Activated naive CD4-positive, alpha-beta T cell (primary cell): ENCODE measurements at places on chromosomes 1 and 21.

- DNase-seq = no peak
Measured at GRCh38 chr1:109997867-109998229, 13.3 kb downstream of the AHCYL1 start.

DNA sequence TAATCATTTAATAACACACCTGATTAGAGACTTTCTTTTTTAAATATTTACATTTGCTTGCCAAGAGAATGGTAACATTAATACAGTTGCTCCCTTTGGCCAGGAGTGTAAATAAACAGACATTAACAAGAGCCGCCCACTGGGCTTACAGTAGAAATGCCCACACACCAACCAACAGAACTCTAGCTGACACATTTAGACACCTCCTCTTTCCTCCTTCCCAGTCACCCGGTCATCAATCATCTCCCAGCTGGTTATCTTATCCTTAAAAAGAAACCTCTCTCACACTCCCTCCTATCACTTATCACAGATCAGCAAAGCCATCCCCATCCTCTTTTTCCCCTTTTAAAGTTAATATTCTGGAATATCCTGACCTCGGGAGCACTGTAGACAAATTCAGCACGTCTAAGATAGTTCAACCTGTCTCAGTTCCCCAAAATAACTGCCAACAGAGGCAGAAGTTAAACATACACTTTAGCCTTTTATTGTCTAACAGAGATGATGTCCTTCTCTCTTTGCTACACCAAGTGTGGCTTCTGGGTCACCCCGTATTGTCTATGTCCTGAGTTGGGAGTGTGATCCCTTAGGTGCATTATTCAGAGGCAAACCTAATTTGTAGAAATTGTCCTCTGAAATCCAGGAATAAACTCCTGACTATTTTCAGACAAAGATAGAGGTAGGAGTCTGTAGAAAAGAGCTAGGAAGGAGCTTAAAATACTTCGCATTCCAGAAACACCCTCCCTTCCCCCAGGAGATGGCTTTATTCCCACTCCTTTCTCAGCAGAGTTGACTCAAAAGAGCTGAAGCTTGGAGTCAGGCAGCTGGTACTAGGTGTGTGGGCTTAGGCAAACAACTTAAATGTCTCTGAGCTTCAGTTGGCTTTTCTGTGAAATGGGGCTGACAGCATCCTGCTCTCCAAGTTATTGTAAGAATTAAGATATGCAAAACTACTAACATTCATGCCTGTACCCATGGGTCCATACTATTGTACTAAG lies 8.8 kb downstream of the MYCL start:
- no peak for DNase-seq

DNA sequence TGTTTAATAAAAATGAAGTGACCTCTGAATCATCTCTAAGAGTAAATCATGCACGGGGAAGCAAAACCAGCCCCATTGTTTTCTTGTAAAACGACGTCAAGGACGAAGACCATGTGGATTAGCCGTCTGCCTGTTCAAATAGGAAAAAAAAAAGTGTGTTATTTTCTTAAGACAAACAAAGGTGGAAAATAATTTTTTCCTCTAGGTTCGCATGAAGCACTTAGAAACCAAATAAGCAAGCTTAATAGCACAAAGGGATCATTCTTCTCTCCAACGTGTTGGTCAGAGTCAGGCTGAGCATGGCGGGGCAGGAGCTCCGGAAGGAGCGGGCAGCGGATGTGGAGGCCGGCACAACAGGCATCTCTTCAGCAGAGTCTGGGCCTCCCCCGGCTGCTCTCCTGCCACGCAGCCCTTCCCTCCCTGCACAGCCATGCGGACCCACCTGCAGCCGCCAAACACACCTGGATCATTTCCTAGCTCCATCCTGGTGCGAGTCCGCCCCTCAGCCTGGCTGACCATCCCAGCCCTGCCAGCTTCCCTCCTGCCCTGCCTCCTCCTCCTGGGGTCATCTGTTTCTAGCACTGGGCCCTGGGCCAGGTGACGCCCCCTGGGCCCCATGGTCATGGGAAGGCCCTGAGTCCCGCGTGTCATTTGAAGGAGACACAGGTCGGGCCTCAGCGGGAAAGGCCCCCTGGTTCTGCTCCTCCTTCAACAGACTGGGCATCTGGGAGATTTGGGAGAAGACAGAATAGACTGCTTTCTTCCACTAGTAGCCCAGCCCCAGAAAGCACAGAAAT lies 40.2 kb downstream of the MX1 start:
- no peak for DNase-seq

- DNase-seq = no peak
Measured at GRCh38 chr21:44773291-44773932, 28.2 kb downstream of the UBE2G2 start.

- no peak for DNase-seq
Measured at GRCh38 chr1:74650561-74650960, 23.0 kb downstream of the ERICH3 start.

DNA sequence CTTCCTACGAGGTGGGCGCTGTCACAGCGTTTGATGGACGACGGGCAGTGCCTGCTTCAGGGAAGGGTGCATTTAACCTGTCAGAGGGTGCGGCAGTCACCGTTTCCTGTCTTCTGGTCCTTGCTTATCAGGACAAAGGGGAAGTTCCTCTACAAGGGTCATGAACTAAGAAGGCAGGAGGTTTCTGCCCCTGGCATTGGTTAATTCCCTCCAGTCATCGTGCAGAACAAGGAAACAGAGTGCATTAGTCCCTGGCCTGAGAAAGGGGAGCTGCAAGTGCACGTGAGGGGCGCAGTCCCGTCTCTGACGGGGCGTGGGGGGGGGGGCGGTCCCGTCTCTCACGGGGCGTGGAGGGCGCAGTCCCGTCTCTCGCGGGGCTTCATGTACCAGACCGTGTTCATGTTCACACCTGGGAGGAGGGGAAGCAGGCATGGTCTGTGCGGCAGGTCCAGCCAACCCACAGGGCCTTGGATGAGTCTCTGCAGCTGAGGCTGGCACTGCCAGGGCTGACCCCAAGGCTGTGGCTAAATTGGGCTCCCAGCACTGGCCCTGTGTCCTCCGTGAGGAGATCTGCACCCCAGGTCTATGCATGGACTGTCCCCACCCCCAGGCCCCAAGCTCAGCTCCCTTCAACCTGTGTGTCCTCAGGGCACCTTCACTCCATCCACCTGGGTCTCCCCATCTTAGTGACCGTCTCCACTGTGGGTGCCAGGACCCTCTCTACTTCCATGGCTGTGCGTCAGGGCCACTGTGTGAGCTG lies 89.2 kb upstream of the COL6A1 start:
- DNase-seq = no peak

- no peak for DNase-seq
Measured at GRCh38 chr21:31358158-31358557, 14.1 kb upstream of the TIAM1 start.

DNA sequence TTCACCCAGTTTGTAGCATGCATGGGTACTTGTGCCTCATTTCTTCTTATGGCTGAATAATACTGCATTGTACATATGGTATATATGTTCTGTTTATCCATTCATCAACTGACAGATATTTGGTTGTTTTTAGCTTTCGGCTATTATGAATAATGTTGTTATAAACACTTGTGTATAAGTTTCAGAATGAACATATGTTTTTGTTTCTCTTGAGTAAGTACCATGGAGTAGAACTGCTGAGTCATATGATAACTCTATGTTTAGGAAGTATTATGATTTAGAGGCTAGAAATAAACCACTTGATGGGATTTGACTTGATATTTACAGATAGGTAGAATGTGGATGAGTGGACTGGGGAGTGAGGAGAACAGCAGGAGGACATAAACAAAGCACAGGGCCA lies 48.6 kb downstream of the WNT2B start:
- no peak for DNase-seq

DNA sequence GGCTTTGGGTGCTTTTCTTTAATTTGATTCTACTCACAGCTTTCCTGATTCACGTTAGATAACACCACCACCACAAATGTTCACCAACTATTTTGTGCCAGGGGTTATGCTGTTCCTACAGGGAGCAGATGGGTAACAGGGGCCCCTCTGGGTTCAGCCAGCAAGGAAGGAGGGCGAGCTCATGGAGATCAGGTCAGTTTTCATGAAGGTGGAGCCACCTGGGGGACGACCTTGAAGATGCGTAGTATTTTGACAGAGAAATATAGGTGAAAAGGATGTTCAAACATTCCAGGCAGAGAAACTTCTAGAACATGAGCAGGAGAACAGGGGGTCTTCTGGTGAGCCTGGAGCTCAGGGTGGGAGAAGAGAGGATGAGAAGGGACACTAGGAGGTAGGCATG lies 28.9 kb downstream of the KIAA0040 start:
- DNase-seq = no peak

GRCh38 chr1:167651161-167651693 lies 21.2 kb downstream of the RCSD1 start:
- no peak for DNase-seq

DNA sequence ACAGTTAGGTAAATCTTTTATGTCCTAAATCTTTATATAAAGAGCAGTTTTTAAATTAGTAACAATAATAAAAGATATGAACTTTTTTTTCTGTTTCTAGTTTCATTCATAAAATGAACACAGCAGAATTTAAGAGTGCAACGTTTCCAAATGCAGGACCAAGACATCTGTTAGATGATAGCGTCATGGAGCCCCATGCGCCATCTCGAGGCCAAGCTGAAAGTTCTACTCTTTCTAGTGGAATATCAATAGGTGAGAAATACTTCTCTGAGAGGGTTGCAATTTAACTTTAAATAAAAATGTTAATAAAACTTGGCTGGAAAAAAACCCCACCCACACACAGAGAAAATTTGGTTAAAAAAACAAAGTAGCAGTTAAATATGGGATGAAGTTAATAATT lies 15.0 kb upstream of the ANGPTL1 start:
- no peak for DNase-seq

DNA sequence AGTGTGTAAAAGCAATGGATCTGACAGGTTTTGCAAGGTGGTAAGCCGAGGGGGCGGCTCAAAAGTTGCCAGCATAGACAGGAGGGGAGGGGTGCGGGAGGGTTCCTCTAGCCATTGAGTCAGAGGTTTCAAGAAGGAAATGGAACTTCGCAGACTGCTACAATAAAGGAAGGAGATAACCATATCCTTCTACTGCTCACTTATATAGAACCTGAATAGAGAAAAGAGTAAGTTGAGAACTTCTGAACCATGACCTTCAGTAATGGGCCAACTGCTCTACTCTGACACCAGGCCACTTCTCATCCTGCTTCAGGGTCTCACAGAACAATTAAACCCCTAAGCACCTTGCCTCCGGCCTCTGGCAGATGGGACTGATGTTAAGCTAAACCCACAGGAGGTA lies 26.3 kb upstream of the BCAR3 start:
- no peak for DNase-seq

GRCh38 chr1:156677616-156678596 lies 699 bp upstream of the NES start:
- no peak for DNase-seq

GRCh38 chr21:44713130-44713529 lies 1.8 kb upstream of the TSPEAR start:
- no peak for DNase-seq

- DNase-seq = no peak
Measured at GRCh38 chr1:165755393-165756010, 13.2 kb downstream of the TMCO1 start.

GRCh38 chr1:202056644-202057334 lies 46.4 kb downstream of the ELF3 start:
- DNase-seq = no peak

DNA sequence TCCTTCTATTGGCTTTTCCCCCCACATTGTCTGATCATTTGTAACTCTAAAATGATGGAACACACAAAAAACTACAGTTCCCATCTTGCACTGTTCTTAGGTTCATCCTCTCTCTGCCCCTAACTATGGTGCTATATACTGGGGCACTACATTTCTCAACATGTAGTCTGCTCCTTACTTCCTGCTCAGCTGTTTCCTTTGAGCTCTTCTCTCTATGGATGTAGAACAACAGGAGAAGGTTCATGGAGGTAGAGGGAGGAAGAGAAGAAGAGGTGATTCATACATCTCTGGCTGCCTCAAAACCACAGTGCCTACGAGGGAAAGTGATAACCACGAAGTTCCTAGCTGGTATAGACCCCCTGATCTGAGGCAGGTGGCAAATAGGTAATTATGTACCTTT lies 7.0 kb upstream of the C1orf146 start:
- no peak for DNase-seq

DNA sequence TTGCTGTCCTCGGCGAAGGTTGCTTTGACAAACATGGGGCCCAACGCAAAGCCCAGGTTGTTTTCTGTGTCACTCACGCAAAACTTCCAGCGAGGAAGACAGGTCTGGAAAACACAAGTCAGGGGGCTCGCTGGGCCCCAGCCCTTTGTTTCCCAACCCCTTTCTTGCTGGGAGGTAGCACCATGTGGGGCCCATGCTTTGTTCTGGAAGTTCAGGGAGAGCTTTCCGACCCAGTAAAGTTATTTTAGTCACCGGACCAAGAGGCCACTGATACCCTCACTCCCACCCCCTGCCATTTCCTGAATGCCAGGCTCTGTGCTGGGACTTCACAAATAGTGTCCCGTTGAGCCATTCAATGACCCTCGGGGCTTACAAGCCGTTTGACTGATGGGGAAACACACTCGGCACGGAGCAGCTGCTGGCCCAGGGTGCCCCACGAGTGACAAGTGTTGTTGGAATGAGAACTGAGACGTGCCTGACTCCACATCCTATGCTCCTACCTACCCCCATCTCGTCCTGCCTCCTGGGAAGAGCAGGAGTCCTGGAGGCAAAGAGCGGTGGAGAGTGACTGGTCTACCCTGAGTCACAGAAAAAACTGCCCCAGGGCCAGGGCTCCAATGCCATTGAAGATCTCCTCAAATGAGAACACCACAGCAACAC lies 52.0 kb downstream of the ECE1 start:
- no peak for DNase-seq

- no peak for DNase-seq
Measured at GRCh38 chr1:98054786-98055185, 134.0 kb upstream of the DPYD start.

- DNase-seq = no peak
Measured at GRCh38 chr1:207965392-207966387, 54.8 kb upstream of the CD34 start.

- DNase-seq = no peak
Measured at GRCh38 chr1:218350035-218350525, 4.9 kb downstream of the TGFB2 start.

GRCh38 chr21:17467392-17467791 lies 45.5 kb upstream of the CXADR start:
- no peak for DNase-seq

GRCh38 chr21:40667967-40668366 lies 179.0 kb downstream of the DSCAM start:
- DNase-seq = no peak

DNA sequence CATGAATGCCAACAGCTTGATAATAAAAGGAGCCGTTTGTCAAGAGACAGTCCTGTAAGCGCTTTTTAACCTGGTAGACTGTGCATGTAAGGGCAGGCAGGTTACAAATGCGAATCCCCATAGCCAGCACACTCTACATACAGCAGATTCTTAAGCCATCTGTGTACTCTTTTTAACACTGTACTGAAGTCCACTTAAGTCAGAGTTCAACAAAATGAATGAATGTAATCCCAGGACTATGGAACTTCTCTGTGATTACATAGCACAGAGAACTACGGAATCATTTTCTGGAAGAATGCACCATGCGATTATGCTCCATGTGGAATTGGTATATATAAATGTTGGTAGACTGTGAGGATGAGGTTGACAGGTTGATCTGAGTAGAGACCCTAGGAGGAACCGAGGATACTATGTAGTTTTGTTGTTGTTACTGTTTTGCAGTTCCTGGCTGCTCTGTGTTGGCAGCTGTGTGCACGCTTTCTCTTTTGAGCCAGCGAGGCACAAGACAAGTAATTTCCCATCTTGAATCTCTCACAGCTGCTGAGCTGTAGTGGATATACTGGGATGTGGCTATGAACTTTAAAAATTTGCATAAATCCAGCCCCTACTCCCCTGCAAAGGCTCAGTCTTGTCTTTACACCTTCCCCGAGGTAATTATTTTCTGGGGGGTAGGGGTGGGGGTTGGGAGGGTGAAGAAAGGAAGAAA lies 21.9 kb downstream of the LRRC8D start:
- no peak for DNase-seq
